ENCODE measurements at places on chromosomes 2 and 18.
A peak's percentile ranks its signal among the peaks of the same experiment; 100 is the strongest.

DNA sequence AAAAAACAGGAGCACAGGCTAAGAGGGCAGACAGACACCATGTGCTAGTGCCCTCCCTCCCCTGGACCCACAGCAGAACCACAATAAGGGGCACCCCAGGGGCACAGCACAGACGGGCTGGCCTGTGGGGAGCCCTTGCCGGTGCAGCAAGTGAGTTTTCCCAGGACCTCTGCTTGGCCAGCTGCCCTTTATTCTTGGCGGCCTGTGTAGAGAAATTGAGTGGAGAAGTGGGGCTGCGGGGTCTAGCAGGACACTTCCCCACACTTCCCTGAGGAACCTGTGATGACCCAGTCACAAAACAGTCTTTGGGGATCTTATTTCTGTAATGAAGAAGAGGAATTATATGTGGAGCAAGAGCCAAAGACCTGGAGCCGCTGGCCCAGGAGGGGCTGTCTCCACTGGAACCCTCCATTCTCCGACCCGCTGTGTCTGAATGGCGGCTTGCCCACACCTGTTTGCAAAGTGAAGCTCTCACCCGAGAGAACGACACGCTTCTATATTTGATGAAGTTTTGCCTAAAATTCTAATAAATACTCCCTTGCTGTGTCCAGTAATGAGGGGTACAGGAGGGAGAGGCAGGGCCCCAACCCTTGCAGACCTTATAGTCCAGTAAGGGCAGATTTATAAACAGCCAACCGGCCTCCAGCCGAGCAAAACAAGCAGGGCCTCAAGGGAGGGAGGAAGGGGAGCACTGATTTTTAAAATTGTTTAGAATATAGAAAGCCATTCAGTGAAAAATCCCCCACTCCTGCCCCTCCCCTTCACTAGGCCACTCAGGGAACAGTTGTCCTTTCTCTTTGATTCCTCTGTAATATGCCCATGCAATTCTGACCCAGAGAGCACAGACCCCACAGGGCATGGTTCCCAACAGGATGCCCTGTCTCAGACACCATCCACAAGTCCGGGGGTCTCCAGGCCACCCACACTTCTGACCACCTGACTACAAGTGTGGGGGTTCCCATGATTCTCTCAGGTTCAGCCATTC is 44.7 kb upstream of the SNED1 start:
- peak; percentile 46 for DNase-seq

GRCh38 chr2:216059233-216059834 is 22.3 kb downstream of the PECR start:
- DNase-seq: no peak

DNA sequence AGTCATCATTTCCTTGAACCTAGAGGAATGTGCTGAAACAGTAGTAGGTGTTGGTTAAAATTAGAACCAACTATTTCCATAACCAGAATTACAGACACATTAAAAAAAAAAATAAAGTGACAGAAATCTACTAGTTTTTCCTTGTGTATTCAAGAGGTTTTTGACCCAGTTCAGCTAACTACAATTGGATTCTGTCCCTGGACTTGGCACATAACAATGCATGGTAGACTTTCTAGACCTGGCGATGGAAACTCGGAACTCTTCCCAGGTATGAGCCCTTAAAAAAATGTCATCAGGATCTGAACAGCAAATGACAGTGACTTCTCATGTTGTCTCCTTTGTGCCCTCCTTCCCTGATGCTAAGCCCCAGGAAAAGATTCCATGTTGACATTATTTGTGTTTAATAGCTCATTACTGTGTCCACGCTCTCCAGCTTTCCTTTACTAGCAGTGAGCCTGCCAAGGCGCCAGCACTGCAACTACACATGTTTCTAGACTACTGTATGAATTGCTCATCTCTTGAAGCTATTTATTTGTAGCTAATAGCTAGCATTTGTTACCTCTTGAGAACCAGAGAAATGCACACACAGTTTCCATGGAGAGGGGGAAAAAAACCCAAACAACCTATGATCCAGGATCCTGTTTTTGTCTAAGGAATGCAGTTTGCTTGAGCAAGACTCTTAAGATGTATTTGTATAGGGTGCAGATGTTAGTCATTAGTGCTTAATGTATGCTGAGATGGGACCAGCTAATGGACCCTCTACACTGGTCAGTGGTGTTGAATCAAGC is 148.5 kb downstream of the FMNL2 start:
- DNase-seq: no peak

DNA sequence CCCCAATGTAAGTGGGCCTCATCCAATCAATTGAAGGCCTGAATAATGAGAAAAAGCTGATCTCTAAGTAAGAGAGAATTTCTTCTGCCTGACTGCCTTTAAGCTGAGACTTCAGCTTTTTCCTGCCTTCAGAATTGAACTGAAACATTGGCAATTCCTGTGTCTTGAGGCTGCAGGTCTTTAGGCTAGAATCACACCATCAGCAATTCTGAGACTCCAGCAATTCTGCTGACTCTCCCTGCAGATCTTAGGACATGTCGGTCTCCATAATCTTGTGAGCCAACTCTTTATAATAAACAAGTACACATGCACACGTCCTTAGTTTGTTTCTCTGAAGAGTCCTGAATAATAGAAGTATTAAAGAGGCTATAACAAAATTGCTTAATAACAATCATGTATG is 209.1 kb downstream of the FSIP2 start:
- DNase-seq: no peak

DNA sequence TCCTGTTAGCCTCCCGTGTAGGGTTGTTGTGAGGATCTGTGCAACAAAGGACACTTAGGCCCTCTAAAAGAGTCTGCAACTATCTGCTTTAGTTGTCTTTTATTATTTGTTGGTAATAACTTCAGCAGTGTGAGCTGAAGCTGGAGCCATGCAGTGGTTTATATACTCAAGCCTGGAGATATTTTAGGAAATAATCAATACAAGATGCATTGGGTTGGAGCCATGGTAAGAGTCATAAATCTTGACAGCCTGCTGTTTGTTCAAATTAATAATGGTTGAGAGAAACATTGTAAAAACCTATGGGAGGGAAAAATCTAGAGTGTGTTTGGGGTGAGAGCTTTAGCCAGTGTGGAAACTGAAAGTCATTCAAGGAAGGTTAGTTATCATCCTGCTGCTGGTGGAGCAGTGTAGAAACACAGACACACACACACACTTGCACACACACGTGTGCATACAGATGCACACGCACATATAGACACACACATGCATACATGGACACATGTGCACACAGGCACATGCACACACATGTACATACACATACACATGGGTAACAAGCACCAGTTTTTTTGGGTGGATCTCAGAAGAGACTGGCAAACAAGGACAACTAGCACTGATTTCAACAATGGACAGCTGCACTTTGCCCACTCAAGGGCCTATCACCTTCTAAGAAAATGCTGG is 51.0 kb downstream of the ACOXL start:
- DNase-seq: no peak

GRCh38 chr2:1497122-1497611 is 83.9 kb downstream of the TPO start:
- no peak for DNase-seq

- no peak for DNase-seq
Observed at GRCh38 chr18:69257861-69258458, 142.7 kb upstream of the DOK6 start.

- DNase-seq: peak; percentile 56
Observed at GRCh38 chr2:9757501-9758264, 85.6 kb upstream of the TAF1B start.

DNA sequence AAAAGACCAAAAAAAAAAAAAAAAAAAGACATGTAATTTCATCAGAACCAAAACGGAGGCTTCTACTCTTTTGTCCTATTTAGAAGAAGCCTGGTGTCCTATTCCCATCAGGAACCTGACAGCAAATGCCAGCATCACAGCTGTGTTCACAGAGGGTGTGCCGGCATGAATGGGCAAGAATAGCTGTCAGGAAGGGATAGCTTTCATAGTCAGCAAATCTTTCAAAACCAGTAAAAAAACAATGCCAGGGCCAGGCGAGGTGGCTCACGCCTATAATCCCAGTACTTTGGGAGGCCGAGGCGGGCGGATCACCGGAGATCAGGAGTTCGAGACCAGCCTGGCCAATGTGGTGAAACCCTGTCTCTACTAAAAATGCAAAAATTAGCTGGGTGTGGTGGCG is 231.8 kb upstream of the PXDN start:
- DNase-seq: no peak

GRCh38 chr2:154532763-154533162 is 165.7 kb upstream of the KCNJ3 start:
- no peak for DNase-seq

DNA sequence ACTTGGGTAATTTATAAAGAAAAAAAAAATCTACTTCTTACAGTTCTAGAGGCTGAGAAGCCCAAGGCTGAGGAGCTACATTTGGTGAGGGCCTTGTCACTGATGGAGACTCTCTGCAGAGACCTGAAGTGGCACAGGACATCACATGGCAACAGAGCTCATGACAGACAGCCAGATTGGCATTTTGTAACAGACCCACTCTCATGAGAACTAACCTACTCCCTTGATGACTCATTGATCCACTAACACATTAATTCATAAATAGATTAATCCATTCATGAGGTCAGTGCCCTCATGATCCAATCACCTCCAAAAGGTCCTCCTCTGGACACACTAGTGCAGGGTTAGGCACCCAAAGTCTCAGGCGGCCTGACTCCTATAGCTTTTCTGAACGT is 318.4 kb downstream of the GULP1 start:
- DNase-seq: no peak

DNA sequence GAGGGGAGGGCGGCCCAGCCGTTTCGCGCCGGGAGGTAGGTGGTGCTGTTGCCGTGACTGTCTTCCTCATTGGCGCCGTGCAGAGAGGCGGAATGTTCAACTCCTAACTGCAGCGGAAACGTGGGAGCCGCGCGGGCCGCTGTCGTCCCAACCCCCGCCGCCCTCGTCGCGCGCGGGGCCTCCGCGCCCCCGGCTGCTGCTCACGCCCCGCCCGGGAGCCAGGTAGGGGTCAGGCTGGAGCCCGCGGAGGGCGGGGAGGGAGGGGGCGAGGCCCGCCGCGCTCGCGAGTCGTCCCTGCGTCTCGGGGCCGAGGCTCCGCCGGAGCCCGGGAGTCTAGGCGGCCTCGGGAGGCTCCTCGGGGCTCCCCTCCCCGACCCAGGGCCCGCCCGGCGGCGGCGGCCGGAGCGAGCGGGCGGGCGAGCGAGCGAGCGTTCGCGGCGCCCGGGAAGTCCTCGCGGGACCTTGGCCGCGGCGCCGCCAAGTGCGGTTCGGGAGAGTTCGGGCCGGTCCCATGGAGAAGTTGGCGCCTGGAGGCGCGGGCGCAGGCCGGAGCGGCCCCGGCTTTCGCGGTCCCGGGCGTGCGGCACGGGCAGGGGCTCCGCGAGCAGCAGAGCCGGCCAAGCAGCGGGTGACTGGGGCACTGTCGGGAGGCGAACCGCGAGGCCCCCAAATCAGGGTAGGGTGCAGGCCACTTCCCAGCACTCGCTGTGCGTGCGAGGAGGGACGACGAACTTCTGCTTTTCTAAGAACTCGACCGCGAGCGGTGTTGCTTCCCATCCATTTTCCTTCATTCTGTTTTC is at the start of gene MAP3K20:
TSS of gene MAP3K20 (plus strand) at position 66 of the 800 bp plus-strand sequence. CDS start 15,186 bp downstream, outside the sequence.
- DNase-seq: peak; percentile 62

GRCh38 chr18:62912885-62913284 is 197.5 kb downstream of the PHLPP1 start:
- DNase-seq: no peak

GRCh38 chr2:215363461-215364156 is 51.8 kb downstream of the ATIC start:
- no peak for DNase-seq

- no peak for DNase-seq
Observed at GRCh38 chr18:43931439-43931838, 654.1 kb upstream of the SYT4 start.

- DNase-seq: no peak
Observed at GRCh38 chr2:226873826-226874225, 38.0 kb downstream of the RHBDD1 start.

DNA sequence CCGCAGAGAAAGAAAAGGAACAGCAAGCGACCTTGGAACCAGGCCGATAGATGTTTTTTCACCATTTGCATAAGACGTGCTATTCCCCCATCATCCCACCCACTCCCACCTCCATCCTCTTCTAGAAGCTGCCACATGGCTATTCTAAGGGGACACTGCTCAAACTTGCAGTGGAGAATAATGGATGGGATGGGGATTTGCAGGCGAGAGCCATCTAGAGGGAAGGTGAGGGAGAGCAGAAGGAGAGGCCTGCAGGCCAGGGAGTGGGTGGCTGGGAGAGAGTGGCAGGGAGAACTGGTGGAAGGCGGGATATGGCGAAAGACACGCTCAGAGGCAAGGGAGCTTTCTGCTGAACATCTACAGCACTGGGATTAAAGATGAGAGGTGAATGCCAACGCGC is 84.9 kb downstream of the MAPK4 start:
- no peak for DNase-seq

DNA sequence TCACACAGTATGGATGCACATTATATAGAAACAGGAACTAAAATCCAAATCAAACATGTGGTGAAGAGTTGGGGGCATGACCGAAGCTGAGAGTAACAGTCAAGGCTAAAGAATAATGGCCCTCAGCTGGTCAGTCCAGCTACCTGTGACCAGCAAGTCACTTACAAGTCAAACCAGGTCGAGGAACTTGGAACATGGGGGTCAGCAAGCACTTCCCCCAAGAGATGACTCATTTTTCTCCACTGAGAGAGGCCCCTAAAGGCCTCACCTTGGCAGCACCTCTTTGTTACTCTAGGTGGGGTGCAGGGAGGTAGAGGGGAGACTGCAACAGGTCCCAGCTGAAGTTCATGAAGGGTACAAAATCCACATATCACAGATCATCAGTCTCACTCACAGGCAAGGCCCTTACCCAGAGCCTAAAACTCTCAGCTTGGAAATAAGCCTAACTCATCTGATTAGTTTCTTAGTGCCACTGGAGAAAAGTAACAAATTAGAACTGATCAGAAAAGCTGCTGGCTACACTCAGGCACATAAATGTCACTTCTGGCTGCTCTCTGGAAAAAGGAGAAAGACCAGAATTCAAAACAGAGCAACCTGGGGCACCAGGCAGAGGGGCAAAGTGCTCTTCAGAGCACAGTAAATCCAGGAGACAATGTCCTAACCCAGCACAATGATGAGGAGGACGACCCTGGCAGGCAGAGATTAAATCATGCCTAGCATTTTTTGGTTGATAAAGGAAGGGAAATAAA is 4.0 kb downstream of the SDC1 start:
- DNase-seq: no peak

DNA sequence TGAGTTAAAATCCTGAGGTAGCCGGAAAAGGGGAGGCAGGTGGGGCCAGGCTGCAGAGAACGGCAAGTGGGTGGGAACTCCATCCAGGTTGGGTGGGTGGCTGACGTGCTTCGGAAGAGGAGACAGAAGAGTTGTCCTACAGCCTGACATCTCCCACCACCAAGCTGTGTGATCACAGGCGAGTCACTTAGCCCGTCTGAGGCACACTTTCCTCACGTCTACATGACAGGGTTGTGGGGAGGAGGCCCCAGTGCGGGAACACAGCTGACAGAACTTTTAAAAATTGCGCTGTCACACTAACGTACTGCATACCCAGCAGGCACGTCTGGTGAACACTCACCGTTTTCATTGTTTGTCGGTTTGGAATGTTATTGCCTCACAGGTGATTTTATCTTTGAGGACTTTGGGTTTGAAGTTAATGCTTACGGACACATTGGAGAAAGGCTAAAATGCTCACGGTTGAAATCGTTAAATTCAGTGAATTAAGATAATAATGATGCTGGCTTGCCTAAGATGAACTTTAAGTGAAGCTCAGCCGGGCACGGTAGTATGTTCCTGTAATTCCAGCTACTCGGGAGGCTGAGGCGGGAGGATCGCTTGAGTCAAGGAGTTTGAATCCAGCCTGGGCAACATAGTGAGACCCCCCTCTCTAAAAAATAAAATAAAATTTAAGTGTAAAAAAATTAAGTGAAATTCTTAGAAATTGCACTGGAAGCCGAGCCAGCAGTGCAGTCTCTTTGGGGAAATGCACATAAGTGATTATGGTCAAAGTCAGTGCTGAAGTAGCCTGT is 8.9 kb downstream of the EMILIN2 start:
- DNase-seq: no peak

Data from posterior cingulate gyrus (tissue), 11 donors.